ENCODE measurements at places on chromosomes 5 and 9.

- DNase-seq: no peak
Measured at GRCh38 chr5:96883871-96884270, 7.6 kb downstream of the ERAP2 start.

DNA sequence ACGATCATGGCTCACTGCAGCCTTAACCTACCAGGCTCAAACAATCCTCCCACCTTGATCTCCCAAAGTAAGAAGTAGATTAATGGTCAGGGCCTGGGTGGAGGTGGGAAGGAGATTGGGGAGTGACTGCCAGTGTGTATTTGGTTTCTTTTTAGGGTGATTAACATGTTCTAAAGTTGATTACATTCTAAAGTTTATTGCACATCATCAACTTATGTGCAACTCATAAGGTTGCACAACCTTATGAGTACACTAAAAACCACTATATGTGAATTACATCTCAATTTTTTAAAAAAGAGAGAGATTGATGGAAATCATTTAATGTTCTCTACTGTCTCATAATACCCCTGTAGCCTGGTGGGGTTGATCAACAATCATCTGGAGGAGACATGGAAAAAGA, 218.1 kb downstream of the AOPEP start:
- DNase-seq: no peak

DNA sequence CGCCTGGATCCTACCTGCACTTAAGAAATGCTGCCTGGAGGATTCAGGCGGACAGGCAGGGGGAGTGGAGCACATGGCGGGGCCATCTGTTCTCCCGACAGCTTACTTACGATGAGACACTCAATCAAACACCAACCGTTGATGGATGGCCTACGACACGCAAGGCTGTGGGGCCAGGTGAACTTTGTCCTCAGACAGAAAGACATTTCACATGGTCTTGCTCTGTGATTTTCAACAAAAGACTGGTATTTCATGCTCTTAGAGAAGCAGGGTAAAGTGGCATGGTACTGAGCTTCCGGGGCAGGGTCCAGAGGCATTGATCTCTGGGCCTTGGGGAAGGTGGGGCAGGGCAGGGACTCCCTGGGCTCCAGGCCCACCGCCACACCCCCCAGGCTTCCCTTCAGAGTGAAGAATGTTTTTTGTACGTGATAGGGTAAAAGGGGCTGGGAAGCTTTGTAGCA, 9.1 kb upstream of the OLFM1 start:
- no peak for DNase-seq

GRCh38 chr9:91785447-91785842, 164.6 kb downstream of the ROR2 start:
- DNase-seq: no peak

- DNase-seq: no peak
Measured at GRCh38 chr5:41842777-41843176, 27.4 kb downstream of the OXCT1 start.

- no peak for DNase-seq
Measured at GRCh38 chr5:60551829-60552228, 148.1 kb downstream of the DEPDC1B start.

GRCh38 chr5:170204202-170204601, 28.6 kb upstream of the C5orf58 start:
- no peak for DNase-seq

GRCh38 chr9:137486141-137486490, 27.0 kb upstream of the NSMF start:
- DNase-seq: no peak

DNA sequence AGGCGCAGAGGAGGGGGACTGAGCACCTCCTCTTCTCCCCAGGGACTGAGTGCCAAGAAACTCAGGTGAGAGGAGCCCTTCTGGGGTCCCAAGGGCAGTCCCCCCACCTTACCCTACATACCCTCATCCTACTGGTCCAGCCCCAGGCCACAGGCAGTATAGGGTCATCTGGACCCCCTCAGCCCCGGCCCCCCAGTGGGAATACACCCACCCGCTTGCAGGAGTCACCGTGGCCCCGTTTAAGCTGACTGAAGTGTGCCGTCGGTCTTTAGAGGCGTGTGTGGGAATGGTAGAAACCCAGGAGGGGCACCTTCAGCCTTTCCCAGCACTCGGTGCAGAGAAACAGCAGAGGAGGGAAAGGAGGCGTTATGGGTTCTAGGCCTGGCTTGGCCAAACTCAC, 30.8 kb downstream of the COL15A1 start:
- DNase-seq: no peak

GRCh38 chr9:16811987-16812685, 58.3 kb downstream of the BNC2 start:
- no peak for DNase-seq

- DNase-seq: no peak
Measured at GRCh38 chr5:176527246-176528222, 9.7 kb downstream of the RNF44 start.

GRCh38 chr5:543755-544674, 19.8 kb upstream of the SLC9A3 start:
- no peak for DNase-seq

DNA sequence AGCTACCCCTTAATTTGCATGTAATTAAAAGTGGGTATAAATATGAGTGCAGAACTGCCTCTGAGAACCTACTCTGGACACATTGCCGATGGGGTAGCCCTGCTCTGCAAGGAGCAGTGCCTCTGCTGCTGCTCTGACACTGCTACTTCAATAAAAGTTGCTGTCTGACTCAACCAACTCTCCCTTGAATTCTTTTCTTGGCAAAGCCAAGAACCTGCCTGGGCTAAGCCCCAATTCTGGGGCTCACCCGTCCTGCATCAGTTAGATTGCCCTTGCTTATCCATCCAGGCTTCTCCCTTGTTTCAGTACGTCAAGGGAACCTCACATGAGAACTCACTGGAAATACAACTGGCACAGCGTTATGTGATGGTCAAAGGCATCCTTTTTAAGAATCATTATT, 44.1 kb downstream of the FBXL7 start:
- DNase-seq: no peak

GRCh38 chr5:156896546-156896945, 46.5 kb downstream of the PPP1R2B start:
- no peak for DNase-seq

- no peak for DNase-seq
Measured at GRCh38 chr5:39945870-39946269, 521.1 kb upstream of the DAB2 start.

DNA sequence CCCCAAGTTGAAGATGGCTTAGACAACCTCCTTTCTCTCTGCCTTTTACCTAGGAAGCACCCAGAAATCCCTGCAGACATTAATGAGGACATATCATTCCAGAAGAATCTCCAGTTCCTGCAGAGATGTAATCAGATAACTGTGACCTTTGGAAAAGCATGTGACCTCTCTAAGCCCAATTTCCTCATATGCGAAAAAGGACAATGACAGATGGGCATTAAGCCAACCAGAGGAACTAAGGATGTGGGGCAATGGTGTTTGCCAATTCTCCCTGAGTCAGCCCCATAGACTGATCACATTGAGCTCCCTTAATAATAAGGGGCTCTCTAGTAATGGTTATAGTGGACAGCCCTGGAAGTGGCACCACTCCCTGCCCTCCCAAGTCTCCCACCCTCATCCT, 10.1 kb upstream of the FOXI1 start:
- no peak for DNase-seq

DNA sequence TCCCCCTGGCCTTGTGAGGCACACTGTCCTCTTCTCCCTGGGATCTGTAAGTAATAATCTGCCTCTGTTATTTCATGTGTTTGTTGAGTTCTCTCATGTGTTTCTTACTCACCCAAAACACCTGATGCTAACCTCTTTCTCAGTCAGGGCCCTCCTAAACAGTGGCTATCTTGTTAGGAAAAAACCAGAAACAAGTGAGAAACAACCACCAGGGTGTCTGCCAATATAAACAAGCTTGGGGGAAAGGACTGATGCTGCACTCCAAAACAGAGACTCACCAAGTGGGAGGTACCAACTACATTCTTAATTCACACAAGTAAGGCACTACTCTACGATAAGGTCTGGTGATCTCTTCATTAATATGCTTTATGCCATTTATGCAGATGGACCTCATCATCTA, 564.4 kb downstream of the SEMA5A start:
- no peak for DNase-seq

GRCh38 chr9:116181853-116182610, 28.4 kb downstream of the PAPPA start:
- DNase-seq: no peak

DNA sequence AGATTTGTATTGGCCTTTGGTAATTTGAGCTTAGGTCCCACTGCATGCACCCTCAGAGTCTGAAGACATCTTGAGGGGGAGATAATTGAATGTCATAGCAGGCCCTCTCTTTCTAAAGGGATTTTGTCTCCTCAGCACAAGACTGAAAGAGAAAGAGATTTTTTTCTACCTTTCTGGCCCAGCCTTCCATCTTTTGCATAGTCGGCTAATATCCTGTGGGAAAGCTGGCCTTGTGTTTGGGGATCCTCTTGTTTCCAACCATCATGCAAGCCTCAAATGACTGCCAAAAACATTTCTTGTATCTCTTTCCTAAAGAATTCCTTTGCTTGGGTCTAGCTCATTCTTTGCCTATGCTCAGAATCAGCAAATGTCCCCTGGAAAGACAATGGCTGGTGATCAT, 42.0 kb upstream of the CDK5RAP2 start:
- no peak for DNase-seq

DNA sequence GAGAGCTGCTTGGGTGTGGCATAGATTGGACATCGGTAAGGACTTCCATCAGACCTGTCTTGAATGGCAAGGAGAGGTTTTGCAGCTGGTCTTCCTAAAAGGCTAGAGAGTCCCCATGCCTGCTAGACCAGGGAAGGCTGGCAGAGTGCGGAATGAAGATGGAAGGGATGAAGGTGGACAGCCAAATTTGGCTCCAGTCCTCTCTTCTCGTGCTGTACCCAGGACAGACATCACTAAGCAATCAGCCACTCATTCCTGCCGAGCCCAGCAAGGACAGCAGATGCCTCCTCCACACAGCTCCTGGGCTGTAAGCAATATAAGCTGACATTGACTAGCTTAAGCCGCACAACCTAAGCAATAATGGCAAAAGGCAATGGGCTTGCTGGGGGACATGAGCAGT, 112.0 kb downstream of the OLFM1 start:
- DNase-seq: no peak

DNA sequence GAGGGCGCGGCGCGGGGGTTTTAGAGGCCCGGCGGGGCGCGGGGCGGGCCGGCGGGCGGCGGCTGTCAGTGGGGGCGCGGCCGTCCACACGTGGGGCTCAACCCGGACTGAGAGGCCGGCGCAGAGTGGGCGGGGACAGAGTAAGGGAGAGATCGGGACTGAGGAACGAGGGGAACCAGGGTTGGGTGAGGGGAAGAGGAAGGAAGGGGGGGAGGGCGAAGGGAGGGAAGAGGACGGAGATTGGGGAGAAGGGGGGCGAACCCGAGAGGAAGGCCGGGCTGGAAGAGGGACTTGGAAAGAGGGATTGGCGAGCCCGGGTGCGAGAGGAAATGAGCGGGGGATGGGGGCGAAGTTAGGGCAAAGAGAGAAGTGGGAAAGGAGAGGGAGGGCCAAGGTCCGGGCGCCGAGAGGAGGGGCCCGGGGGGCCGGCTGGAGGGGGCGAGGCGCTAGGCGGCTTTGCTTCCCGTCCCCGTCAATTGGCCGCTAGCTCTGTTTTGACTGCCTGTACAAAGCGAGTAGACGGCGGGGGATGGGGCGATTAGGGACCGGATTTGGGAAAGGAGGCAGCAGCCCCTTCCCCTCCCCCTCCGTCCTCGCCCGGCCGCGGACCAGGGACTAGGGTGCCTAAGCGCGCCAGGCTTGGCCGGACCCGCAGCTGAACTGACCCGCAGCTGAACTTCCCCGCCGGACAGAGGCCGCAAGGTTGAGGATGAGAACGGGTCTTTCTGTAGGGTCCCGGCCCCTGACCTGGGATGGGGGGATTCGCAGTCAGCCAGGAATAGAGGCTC, 399 bp upstream of the FBN2 start:
- peak; percentile 79 for DNase-seq

GRCh38 chr9:74277532-74277931, 219.6 kb upstream of the RORB start:
- no peak for DNase-seq

DNA sequence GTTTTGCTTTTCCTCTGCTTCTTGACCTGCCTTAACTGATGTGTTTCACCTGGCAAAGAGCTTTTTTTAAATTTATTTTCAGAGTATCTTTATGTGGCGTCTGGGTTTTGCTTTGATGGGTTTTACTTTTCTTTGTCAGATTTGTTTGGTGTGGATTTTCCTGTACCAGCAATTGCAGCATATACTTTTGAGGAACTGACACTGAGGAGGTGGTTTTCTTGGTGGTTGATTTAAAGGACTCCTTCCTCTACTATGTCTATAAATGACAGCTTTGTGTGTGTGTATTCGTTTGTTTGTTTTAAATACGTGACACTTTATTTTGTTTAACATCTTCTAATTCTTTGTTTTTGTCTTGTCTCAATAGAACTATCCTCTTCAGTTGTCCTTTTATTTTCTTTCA, 1071.9 kb upstream of the ARRDC3 start:
- DNase-seq: no peak

DNA sequence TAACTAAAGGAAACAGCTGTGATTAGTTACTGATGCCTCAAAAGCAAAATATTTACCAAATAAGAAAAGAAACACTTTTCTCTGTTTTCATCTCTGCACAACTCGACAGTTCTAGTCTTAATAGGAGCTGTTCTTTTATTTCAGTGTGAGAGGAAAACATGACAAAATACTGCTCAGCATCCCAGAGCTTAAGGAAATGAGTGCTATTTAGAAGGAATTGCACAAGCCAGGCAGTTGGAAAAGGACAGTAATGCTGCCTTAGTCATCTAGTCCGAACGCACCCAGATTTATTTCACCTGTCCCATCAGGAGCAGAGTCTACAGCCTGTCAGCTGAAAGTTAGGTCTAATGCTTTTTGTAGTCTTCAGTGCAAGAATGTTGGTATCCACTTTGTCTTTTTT, 12.3 kb downstream of the ZCCHC9 start:
- no peak for DNase-seq

DNA sequence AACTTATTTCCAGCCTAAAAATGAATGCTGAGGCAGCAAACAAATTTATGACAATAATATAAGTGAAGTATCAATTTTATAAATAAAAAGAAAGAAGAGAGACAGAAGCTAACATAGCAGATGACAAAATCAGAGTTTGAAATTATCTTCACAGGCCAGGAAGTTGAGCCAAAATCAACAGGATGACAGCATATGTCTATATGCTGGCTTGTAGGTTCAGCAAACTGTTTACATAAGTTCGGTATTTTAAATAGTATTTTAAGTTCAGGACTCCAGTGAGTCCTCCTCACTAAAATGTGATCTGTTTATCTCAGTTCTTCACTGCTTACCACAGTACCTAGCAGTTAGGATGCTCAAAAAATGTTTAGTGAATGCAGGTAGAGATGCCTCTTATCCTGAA, 359.6 kb upstream of the SMC2 start:
- DNase-seq: no peak

Data from HTR-8/SVneo (cell line).